ENCODE measurements at places on chromosomes 4 and X.

DNA sequence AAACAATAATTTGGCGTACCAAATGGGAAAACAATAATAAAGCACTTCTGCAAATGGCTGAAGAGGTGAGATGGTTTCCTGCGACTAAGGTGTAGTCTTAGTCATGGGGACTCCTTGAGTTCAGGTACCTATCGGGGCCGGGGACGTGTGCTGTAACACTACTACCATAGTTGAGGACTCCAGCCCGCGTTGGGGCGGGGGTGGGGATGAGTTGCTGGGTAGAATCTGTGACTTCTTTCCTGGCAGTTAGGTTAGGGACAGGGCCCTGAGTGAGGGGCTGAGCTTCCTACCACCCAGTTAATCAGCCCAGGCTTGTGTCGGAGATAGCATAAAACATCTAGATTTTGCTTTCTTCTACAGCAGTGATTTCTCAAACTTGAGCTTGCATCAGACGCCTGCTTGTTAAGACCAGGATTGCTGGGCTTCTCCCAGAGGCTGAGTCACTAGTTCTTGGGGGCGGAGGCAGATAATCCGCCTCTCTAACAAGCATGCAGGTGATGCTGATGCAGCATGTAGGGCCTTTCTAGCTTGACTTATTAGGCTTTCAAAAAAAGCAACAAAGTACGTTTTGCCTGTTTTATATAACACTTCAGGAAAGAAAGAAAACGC, 30.2 kb downstream of the RBBP7 start:
- no peak for DNase-seq

- no peak for DNase-seq
Measured at GRCh38 chrX:66638591-66639500, at the start of gene EDA2R. Gene EDA2R, minus strand, starts transcription at chrX:66639078. Its CDS starts 23,058 bp downstream, at chrX:66616020.

GRCh38 chrX:42398967-42399631, 378.9 kb downstream of the PPP1R2C start:
- DNase-seq = no peak

DNA sequence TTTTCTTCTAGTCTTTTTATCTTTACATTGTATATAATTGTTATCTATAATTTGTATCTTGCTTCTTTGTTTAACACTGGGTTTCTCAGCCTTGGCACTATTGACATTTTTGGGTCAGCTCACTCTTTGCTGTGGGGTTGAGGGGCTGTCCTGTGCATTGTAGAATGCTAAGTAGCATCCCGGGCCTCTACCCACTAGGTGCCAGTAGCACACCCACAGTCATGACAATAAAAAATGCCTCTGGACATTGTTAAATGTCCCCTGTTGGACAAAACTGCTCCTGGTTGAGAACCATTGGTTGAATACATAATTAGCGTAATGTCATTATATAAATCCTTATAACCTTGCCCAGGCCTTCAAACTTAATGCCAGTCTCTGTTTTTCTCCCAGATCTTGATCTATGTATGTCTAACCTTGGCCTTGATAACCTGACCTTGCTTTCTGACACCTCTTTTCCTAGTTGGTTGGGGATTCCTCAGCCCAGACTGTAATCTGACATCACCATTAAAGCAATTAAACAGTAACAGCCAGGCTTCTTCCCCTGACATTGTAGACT, 46.1 kb downstream of the DCX start:
- no peak for DNase-seq

DNA sequence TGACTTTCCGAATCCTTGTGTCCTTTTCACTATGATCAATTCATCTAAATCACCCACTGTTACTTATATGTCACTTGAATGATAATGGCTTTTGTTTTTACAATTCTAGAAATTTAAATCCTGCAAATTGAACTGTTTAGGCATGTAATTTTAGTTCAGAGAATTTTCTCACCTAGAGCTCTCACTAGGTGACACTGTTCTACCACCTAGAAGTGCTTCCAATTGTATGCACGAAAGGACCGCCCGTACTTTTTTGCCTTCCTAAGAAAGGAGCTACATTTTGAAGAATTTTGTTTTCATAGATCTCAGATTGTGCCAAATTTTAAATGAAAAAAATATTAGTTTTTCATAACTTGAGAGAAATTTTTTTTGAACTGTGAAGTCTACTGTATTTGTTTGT, 481.6 kb upstream of the FSTL5 start:
- no peak for DNase-seq

DNA sequence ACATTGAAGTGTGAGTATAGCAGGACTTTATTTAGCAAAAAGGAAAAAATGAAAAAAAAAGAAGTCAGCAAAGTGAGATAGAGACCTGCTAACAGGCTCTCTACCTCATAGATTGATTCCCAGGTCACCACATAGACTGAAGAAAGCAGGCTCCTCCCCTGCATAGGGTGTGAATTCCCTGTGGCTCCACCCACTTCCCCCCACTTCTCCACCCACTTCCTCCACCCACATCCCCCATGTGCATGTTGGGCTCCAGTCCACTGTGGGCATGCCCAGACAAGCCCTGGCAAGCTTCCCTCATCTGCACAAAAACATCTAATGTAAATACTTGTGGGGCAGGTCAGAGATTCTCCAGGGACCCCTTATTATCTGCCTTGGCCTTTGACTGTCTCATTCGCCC, 97.8 kb downstream of the TMEM47 start:
- DNase-seq = no peak

- no peak for DNase-seq
Measured at GRCh38 chrX:23403849-23404248, 69.2 kb downstream of the PTCHD1 start.

- no peak for DNase-seq
Measured at GRCh38 chrX:119055687-119056086, 17.1 kb upstream of the CT47C1 start.

DNA sequence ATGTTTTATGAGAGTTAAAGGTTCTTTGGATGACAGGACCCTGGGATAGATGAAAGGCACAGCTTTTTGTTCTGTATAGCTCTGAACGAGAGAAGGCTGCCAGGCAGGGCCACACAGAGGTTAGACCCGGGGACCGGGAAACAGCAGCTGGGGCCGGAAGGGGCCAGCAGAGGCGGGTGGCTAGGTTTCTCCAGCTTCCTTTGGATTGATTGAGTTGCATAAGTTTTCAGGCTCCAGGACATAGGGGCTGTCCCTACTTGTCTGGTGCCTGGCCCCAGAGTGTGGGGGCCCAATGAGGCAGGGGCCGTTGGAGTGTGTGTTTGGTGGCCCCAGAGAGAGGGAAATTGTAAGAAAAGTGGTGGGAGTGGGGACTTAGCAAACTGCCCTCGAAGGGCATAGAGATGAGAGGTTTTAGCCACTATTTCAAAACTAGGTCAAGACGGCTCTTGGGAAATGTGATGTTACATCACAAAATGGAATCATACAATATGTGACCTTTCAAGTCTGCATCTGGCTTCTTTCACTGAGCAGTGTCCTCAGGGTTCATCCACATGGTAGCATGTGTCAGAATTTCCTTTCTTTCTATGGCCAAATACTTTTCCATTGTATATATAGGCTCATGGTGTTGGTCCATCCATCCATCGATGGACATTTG, 3.7 kb downstream of the ZFP92 start:
- no peak for DNase-seq

GRCh38 chrX:153474718-153475117, 4.3 kb upstream of the HAUS7 start:
- DNase-seq = peak; percentile 22

GRCh38 chr4:2049381-2049780, 9.7 kb upstream of the NAT8L start:
- no peak for DNase-seq

- no peak for DNase-seq
Measured at GRCh38 chr4:182493377-182493776, 250.2 kb downstream of the TENM3 start.

- no peak for DNase-seq
Measured at GRCh38 chr4:44725726-44726037, 674 bp downstream of the GNPDA2 start.

DNA sequence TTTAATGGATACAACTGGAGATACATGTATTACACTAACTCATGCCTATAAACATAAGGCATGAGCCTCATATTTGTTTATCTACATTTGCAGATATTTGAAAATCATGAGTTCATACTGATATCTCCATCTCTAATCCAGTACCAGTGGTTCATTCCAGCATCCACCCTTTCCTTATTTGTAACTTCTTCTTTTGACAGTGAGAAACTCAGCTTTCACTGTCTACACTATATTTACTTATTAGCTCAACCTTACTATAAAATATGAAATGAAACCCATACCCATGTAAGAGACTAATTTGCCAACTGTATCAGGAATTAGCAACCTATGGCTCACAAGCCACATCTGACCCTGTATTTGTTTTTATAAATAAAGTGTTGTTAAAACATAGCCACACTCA, 161.9 kb upstream of the GPRIN3 start:
- no peak for DNase-seq

GRCh38 chrX:110409925-110410324, 51.3 kb downstream of the RTL9 start:
- DNase-seq = no peak

- DNase-seq = no peak
Measured at GRCh38 chr4:98566361-98567008, 91.9 kb downstream of the TSPAN5 start.

DNA sequence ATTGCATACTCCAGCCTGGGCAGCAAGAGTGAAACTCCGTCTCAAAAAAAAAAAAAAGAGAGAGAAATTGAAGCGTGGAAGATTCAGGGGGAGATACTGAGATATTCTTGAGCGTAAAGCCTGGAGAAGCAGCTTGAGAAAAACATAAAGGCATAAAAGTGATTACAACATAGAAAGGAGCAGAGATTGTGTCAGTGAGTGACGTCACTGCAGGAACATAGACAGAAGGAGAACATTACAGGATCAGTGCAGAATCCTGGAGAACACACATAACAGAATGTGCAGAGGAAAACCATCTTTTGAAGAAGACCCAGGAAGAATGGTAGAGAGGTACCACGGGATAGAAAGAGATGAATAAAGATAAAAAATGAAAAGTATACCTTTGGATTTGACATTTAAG, 147.0 kb downstream of the APBB2 start:
- DNase-seq = no peak

DNA sequence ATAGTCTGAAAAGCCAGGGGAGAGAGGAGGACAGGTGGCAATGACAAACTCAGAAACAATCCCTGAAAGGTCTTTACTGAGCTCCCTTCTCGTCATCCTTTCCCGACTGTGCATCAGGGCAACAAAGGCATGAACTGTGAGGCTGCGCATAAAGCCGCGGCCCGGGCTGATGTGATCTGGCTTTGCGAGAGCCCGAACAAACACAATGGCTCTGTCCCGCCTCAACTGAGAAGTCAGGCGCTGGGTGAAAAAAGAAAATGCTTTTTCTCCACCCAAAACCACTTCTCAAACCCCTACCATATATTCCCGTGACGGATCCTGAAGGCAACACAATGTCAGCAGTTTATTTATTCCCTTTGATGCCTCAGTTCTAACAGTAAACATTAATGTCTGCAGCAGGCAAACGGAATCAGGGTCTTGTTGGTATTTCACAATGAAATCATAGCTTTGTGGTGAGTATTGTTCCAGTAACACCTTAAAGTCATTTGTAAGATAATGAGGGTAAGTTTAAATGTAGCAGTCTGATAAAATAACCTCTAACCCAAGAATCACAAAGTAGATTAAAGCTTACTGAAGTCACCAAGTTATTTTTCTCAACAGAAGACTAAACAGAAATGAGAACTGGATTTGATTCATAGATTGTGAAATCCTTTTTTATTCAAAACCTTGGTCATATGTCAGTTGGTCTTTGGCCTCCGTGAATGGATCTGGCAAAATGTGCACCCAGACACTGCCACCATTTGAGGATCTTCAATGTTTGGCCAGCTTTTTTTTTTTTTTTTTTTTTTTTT, 67.4 kb downstream of the APBB2 start:
- DNase-seq = no peak

DNA sequence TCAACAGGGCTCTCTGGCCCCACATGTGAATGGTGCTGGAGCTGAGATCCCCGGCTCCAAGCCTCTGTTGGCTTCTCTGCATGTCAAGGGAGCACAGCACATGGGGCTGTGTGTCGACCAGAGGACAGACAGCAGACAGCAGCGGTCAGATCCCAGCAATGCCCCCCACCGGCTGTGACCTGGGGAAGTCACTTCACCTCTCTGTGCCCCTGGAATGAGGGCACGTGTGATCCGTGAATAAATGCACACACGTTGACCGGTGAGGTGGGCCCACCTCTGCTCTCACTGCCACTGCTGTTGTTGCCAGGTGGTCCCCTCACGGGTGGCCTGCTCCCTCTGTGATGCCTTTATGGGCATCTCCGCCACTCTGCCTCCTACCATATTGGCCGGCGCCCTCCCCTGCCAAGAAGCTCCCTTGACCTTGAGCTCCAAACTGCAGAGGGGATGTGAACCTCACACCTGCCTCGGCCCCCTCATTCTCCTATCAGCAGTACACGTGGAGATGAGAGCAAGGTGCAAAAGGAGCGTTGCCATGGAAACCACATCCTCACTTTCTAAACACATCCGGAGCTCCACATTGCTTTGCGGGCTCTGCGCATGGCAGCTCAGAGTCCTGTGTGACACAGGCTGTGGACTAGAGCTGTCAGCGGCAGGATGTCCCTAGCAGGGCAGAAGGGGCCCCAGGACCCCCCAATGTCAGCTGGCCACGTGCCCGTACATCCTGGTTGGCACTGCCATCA, 75.4 kb downstream of the ABLIM2 start:
- no peak for DNase-seq

- DNase-seq = no peak
Measured at GRCh38 chrX:131762802-131763234, 218.9 kb downstream of the OR13H1 start.

- no peak for DNase-seq
Measured at GRCh38 chr4:113026556-113026955, 22.9 kb upstream of the ANK2 start.

DNA sequence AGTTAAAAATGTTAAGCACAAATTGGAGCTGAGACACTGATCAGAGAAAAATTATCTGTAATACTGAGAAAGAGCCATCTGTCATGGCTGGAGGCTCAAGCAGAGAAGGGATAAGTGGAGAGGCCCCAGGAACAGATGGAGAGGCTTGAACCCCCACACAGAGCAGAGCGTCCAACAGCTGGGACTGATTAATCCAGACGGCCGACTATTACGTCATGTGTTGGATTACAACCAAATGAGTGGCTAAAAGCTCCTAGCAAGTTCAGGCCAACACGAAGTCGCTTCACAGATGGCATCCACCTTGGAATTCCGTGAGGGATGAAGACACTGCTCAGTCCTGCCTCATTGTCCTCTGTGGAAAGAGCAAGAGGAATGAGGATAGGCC, 57.7 kb upstream of the ATXN3L start:
- DNase-seq = no peak

DNA sequence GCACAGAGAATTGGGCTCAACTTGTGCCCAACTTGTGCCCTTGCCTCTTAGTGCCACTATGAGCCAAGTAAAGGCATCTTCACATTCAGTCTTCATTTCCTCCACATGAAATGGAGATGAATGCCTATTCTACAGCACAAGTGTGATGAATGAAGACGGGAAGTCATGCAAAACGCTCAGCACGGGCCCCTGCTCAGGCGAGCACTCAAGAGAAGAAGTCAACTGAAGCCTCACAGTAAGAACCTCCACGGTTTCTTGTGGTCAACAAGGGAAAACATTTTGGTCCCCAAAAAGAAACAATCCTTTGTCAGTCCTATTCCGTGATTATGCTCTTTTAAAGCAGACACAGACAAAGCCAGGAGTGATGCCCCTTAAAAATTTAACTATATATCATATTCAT, 87.0 kb downstream of the IRF2 start:
- no peak for DNase-seq

GRCh38 chr4:112517911-112518310, 1.9 kb upstream of the NEUROG2 start:
- DNase-seq = no peak

Data from stimulated activated CD4-positive, alpha-beta T cell treated with anti-CD3 and anti-CD28 coated beads, Interleukin-1b, Interleukin-23, amount 100 ng/mL, for 1 hour (primary cell).